ENCODE measurements at places on chromosomes 11 and 22.

DNA sequence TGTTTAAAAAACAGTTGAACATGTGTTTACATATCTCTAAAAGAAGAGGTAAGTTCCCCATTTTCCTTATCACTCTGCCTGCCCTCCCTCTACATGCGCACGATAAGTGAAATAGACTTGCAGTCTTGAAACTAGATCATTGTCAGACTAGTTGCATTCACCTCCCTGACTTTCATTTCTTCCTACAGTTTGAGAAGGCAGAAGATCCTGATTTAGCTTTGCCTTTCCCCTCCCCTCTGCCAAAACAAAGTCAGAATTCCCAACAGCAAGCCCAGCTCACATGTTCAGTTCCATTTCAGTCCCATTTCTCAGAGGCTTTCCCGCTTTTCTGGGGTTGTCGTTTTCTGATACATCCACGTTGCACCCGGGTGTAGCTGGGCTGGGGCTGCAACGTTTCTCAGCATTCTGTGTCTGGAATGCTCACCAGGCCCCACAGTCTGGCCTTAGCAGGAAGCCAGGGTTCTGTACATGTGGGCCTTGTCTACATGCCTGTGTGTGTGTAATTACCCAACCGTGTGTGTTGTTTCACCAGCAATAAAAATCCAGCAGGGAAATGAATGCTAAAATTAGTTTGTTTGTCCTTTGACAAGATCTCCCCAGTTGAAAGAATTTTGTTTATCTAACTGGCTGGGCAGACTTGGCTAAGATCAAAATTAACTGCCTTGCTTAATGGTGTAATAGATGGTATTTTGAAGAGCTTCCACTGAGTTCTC lies 179.2 kb downstream of the DBX1 start:
- DNase-seq = no peak

- no peak for DNase-seq
These were observed 400.2 kb downstream of the MN1 start for GRCh38 chr22:27401321-27401720.

DNA sequence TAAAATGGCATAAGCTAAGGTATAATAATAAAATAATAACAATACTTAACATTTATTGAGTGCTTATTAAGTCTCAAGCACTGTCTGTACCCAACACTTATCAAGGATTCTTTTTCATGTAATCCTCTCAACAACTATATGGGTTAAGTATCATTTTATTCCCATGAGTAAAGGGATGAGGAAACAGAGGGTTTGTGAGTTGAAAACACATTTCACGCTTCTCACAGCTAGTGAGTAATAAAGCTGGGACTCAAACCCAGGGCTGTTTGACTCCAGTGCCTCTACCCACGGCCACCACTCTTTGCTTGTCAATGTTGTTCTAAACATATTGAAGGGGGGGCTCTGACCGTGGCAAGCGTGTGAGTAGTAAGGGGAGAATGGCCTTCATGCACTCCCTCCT lies 8.7 kb downstream of the CD3E start:
- no peak for DNase-seq

GRCh38 chr11:112162761-112163546 lies 940 bp downstream of the IL18 start:
- DNase-seq = no peak

GRCh38 chr22:50183141-50183971 lies 2.4 kb upstream of the TRABD start:
- no peak for DNase-seq

DNA sequence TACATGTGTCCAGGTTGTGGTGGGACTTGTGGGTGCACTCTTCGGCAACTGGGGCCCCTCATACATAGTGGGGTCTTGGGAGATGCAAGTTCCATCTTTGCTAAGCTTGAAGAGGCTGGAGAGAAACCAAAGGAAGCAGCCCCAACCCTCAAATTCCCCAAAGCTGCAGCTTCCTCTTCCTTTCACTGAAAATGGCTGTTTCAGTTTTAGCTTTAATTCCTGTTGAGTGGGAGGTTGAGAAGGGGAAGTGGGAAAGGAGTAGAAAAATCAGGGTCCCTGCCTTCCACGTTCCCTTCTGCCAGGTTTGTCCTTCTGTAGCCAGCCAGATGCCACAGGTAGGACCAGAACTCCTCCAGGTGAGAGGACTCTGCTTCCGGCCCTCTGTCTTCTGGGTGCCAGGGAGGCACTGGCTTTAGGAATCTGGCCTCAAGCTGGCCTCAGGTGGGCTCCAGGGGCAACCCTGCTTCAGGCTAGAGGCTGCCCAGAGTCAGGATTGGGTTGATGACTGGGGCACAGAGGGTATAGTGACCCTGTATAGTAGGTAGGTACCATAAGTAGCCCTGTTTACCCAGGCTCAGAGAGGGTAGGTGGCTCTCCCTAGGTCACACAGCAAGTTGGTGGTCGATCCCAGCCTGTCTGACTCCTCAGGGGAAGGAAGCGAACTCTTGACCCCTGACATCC lies 16.2 kb downstream of the P2RY6 start:
- no peak for DNase-seq

GRCh38 chr22:33438273-33438672 lies 380.1 kb upstream of the SYN3 start:
- DNase-seq = peak; percentile 44
